GM20000 (cell line): ENCODE measurements at places on chromosomes 5 and 9.
A peak's percentile ranks its signal among the peaks of the same experiment; 100 is the strongest.

- DNase-seq = peak; percentile 5
Observed at GRCh38 chr5:67493676-67494075, 297.1 kb upstream of the CD180 start.

GRCh38 chr5:112434641-112435040 is 15.6 kb upstream of the EPB41L4A start:
- no peak for DNase-seq

DNA sequence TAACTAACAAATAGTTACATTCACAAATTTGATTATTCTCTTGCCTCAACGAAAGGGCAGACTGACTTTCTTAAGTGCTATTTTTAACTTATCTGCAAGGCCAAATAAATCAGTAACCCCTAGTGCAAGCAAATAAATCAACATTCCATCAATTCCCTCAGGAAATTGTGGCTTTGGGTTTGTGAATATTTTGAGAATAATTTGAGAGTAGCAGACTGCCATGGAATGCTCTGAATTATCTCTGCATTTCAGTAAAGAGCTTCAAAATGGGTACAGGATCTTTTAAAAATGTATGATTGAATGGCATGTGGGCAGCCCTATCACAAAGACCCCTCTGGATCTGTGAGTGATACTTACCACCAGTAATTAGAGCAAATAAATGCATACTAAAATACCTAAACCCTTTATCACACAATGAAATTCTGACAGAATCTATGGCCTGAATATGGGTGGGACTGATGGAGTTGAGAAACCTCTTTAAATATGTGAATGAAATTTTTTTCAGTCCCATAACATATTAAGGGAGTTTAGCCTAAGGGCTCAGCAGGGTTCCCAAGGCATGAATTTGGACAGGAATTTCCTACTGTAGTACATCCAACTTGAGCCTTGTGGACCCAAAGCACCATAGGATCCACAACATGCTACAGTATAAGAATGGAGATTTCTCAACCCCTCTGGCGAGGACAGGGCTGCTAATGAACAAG is 92.5 kb upstream of the ITGA2 start:
- no peak for DNase-seq

- no peak for DNase-seq
Observed at GRCh38 chr9:105046907-105047741, 119.2 kb upstream of the ABCA1 start.

DNA sequence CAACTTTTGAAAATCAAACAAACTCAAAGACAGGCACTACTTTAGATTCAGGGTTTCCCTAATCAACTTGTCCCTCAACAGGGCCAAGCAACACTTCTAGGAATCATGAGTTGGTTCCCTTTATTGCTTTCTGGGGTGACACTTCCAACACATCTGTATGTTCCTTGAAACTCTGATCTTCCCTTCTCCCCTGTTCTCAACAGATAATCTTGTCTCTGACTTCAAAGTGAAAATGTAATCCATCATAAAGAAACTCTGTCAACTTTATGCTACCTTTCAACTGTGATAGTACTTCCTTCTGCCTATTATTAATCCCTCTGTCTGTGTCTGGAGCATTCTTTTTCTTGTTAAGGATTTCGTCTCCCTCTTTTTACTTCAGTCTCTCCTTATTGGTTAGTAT is 250.1 kb upstream of the MEF2C start:
- DNase-seq = no peak

- no peak for DNase-seq
Observed at GRCh38 chr5:4226565-4226964, 630.9 kb downstream of the IRX1 start.

GRCh38 chr5:156471893-156472292 is 144.9 kb downstream of the SGCD start:
- no peak for DNase-seq

GRCh38 chr5:147375151-147375550 is 134.7 kb downstream of the DPYSL3 start:
- no peak for DNase-seq

DNA sequence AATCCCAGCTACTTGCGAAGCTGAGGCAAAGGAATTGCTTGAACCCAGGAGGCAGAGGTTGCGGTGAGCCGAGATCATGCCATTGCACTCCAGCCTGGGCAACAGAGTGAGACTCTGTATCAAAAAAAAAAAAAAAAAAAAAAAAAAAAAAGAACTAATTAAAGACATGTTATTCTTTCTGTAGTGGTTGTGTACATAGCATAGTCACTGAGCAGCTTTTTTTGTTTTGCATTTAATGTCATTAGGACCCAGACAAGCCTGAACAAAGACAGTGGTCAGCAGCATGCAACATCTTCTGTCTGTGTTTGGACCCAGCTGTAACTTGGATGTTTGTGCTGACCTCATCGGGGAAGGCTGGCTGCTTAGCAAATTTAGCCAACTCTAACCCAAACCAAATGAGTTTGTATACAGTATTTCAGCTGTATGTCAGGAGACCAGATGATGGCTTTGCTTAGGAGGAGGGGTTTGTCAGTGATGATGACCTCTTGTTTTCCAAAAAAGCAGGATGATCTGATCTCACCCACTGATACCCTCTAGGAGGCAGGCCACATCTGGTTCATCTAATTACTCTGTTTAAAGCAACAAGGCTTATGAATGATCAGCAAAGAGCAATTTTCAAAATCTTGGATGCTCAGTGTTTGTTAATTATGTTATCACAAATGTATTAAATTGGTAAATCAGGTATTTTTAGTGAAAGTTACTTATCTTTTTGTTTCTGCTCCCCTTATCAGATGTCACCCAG is 39.5 kb downstream of the SNCAIP start:
- no peak for DNase-seq

GRCh38 chr5:100319885-100320284 is 215.3 kb upstream of the FAM174A start:
- DNase-seq = no peak

- no peak for DNase-seq
Observed at GRCh38 chr5:80318212-80318611, 1.6 kb upstream of the SPZ1 start.

GRCh38 chr5:31232273-31232888 is 38.9 kb downstream of the CDH6 start:
- DNase-seq = peak; percentile 46

DNA sequence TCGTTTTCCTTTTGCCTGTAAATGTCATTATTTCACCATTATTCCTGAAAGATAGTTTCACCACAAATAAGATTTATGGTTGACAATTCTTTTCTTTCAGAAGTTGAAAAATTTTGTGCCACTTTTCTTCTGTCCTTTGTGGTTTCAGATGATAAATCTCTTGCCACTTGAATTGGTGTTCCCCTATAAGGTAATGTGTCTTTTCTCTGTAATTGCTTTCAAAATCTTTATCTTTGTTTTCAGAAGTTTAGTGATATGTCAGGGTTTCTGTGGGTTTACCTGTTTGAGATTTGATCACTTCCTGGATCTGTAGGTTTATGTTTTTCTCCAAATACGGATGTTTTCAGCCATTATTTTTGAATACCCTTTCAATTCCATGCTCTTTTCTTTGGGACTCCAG is 14.6 kb downstream of the RASA1 start:
- no peak for DNase-seq

- no peak for DNase-seq
Observed at GRCh38 chr5:143055596-143056338, 285.6 kb downstream of the ARHGAP26 start.

DNA sequence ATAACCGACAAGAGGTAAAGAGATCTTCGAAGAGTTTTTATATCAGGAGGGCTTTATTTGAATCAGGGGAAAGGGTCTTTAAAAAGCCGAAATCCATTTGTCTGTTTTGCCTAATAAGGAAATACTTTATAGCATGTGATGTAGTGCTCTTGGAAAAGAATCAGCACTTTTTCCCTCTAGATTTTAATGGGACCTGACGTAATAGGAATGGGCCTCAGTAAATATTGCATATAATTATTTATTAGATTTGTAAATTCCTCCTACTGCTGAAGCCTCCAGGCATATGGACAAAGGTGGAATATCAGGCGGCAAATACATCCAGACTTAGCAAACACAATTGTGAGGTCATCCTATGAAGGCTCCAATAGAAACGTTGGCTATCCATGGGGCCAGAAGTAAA is 50.9 kb downstream of the ACTBL2 start:
- DNase-seq = no peak

DNA sequence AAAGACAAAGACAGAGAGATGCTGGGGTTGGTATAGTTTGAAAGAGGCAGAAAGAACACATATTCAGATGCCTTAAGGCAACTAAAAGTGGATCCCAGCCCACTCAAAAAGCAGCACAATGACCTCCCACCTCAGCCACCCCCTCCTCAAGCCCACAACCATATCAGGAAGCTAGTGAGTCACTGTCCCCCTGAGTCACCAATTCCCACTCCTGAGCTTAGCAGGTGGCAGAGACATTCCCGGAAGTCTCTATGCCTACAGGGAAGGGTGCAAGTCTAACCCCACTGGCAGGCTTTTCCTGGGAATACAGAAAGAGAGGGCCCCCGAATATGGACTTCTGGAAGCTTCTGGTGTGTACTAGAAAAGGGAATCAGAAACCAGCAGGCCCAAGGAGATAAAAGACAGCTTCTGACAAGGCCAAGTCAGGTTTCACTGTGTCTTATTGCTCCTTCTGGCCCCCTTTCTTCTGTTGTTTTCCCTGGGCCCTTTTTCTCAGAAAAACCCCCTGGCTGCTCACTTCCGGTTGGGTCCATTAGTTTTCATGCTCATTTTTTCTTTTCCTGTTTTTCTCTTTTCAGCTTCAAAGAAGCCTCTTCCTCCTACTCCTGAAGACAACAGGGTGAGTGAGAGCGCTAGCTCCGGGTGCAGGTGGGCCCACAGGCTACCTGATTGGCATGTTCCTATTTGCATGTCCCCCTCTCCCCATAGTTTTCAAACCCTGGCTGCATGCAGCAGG is 36.8 kb downstream of the ITK start:
- DNase-seq = no peak

DNA sequence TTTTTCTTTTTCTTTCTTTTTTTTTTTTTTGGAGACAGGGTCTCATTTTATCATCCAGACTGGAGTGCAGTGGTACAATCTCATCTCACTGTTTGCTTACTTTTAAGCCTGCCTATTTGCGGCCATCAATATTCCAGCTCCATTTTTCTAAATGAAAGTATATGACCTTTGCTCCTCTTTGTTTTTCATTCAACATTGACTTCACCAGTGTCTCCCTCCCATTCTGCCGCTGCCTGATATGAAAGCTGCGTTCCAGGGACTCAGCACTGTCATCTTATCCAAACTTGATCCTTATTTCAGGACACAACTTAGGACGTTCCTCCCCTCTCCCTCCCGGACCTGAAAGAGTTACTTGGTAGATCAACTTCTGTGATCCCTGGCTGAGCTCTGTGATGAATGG is 73.6 kb downstream of the LRRC70 start:
- DNase-seq = no peak

DNA sequence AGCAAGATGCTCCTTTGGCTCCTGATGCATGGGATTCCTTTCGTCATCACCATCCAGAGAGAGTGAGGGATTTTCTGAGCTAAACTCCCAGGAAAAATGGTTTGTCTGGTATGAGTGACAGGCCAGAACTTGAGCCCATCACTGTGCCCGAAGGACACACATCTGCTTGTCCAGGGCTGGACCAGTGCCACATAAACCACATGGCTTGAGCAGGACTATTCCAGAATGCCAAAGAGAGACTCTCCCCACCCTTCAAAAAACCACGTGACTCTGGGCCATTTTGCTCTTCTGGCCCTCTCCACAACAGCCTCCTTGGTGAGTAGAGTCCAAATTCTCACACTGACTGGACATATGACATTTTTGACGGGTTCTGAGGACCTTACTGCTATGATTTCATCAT is 46.4 kb upstream of the SHC3 start:
- no peak for DNase-seq

DNA sequence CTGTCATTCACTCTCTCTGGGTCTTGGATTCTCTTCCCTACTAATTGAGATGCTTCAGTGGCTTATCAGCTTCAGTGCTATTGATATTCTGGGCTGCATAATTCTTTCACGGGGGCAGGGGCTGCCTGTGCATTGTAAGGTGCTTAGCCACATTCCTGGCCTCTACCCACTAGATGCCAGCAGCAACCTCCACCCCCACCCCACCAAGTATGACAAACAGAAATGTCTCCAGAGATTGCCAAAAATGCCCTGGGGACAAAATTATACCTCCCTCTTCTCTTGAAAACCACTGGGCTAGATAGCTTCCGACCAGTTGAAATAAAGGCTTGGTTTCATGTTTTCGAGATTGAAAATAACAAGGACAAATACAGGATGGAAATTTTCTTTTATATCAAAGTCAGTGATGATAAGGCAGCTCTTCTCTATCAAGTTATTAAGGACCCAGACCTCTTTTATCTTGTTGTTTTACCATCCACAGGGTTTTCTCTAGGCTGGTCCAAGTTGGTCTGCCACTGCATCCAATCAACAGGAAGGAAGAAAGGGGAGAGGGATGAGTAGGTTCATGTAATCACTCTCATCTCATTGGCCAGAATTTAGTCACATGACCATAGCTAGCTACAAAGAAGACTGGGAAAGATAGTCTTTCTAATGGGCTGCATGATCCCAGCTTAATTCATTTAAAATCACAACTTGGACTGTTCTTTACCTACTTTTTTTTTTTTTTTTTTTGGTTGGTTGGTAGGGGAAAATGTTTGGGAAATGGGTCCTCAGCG is 92.1 kb upstream of the RANBP3L start:
- no peak for DNase-seq

DNA sequence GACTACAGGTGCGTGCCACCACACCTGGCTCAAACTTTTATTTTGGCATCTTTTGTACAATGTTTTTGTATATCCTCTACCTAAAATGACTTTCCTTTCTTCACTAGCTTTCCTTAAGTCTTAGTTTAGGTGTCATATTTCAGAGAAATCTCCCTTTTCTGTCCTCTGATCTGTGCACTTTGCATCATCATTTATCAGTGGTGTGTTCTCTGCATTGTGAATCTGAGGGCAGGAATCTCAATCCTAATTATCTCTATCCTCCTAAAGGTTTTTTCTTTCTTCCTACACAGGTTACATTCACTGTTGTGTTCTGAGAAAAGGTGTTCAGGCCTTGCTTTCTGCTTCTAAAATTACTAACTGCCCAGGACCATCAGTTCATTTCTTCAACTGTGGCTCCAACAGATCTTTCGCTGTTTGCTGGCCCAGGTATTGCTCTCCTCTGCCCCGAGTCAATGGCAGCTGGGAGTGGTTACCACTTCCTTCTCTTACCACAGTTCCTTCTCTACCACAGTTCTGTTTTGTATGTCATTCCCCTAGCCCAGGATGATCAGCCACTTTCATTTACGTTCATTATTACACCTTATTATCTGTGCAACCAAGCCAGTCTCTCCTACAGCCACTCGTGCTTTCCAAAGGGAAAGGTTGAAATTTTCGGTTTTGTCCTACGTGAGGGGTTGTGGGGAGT is 14.0 kb downstream of the TGFBR1 start:
- DNase-seq = peak; percentile 51
